GM23248 (cell line): ENCODE measurements at places on chromosomes 5 and 9. TPM values are rescaled to one million over a fixed set of nuclear protein-coding genes. Genes with fewer than 3 reads are reported as not detected.

MARCOL gene
- polyA plus RNA-seq = not detected in 2 replicates

PTGES2 gene
- 63.3 and 70.3 TPM in 2 replicates for polyA plus RNA-seq

PRSS3 gene
- polyA plus RNA-seq = 48.2 and 53.3 TPM in 2 replicates

PPIP5K2 gene
- 42.3 and 47.5 TPM in 2 replicates for polyA plus RNA-seq

MACROH2A1 gene
- 115 and 117 TPM in 2 replicates for polyA plus RNA-seq

INSL4 gene
- not detected in 2 replicates for polyA plus RNA-seq

EPB41L4B gene
- 0.33 and 0.43 TPM in 2 replicates for polyA plus RNA-seq

CCDC152 gene
- polyA plus RNA-seq = 5.7 and 6.4 TPM in 2 replicates

CKMT2 gene
- polyA plus RNA-seq = not detected in 2 replicates

IFNA13 gene
- not detected in 2 replicates for polyA plus RNA-seq

HSD17B3 gene
- polyA plus RNA-seq = not detected in 2 replicates

ELOVL7 gene
- 0.28 TPM in 1 of 2 replicates, not detected in the other for polyA plus RNA-seq

FBLL1 gene
- 0.16 TPM in 1 of 2 replicates, not detected in the other for polyA plus RNA-seq

SPINK4 gene
- polyA plus RNA-seq = not detected in 2 replicates

SOHLH1 gene
- polyA plus RNA-seq = not detected in 2 replicates

PCDHA9 gene
- 0.04 TPM in 1 of 2 replicates, not detected in the other for polyA plus RNA-seq

IL7R gene
- polyA plus RNA-seq = 10.9 and 13.9 TPM in 2 replicates

DMRTA1 gene
- not detected in 2 replicates for polyA plus RNA-seq

FRMD3 gene
- polyA plus RNA-seq = 0.28 and 0.66 TPM in 2 replicates

DOK3 gene
- 0.76 and 0.80 TPM in 2 replicates for polyA plus RNA-seq

GABRA6 gene
- polyA plus RNA-seq = not detected in 2 replicates
